ENCODE measurements at places on chromosomes 4 and X.
A peak's percentile ranks its signal among the peaks of the same experiment; 100 is the strongest.

DNA sequence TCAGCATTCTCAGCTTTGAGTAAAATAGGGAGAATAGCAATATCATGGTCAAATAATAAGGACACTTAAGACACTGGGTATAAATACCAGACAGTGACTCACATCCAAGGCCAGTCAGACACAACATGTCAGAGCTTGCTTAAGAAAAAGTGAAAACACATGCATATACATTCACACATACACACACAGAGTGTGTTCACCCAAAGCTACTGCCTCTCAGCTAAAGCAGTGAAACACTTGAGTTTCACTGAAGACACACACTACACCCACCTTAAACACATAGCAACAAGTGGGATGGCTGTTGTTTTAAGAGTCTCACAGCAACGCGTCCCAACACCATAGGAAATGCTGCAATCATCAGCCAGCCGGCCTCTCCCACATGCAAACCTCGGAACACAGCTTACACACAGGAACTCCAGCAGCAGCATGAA, 14.4 kb downstream of the SHROOM4 start:
- peak; percentile 67 for DNase-seq

DNA sequence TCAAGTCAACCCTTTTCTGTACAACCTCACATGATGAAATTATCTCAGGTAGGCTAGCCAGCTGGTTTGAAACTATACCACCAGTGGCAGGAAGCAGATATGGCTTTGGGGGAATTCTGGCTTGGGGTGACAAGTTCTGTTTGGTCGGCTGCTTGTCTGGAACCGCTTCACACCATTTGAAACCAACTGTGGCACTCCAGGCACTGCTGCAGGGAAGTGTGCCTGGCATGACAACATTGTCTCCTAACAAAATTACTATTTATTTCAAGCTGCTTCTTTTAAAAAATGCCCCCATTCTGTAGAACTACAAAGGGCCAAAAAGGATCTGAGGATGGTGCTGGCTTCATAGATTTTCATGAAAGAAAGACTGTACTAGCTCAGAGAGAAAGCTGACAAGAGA, 37.1 kb upstream of the GPM6B start:
- DNase-seq = no peak

DNA sequence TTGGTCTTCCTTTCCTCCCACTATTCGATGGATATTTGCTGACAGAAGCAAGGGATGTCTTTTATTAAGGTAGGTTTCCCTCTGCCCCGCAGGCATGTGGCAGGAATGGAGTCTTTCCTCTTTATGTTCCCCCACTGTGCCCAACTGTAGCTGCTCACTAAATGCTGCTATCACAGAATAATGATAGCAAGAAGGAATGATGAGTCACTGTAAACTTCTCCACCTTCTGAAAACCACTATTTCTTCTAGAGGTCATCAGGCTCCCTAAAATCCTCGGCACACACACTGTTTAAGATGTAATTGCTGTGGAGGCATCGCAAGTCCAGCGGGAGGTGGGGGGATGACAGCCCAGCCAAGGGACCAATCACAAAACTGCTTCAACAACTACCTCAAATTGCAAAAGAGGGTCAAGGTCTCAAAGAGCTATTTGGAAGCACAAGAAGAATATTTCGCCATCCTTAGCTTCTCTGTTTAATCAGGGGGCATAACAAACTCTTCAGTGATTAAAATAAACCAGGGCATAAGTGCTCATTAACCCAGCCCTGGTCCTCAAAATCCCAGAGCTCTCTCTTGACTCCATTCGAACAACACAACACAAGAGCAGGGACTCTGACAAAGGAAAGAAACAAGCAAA, 13.9 kb downstream of the QDPR start:
- DNase-seq = no peak

DNA sequence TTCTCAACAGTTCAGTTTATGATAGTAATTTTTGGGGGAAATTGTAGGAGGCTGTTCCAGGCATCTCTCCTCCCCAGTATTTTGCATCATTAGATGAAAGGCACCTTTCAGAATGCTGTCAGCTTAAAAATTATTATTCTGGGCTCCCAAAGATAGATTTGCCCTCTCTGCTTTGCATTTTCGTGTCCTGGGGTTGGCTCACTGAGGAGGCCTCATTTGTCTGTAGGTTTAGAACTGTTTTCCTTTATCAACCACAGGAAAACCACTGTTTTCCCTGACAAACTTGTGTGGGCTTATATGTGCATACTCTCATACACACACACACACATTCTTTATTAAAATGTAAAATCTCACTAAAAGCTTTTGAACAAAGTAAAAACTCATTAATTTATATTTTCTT, 197.2 kb upstream of the VCX3A start:
- no peak for DNase-seq

DNA sequence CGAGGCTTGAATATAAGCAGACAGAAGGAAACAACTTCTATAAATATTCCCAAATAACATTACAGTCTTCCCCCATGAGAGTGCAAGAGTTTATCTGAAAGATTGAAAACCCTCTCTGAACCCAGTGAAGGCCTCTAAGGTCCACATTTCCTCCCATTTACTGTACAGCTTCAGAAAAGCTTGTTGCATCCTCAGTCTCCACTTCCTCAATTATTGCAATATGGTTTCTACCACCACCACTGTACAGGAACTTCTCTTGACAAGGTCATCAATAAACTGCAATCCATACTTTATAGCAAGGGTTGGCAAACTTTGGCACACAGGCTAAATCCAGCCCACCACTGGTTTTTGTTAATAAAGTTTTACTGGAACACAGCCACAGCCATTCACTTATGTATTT, 239.0 kb downstream of the THOC2 start:
- no peak for DNase-seq

DNA sequence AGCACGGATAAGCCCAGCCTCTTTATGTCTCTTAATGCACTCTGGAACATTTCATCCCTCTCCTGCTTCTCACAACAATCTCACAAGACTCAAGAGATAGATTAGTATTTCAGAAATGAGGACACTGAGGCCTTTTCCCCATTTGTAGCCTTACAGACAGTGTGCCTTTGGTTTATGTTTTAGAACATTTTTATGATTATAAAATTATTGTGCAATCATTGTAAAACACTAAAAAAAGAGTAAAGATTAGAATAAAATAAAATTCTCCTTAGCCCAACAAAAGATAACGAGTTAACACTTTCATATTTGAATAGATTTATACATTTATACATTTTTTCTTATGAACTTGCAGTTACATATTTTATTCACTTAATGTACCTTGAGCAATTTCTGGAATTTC, 748.7 kb downstream of the TRIML1 start:
- no peak for DNase-seq

- DNase-seq = peak; percentile 58
Observed at GRCh38 chr4:165394275-165394674, 15.5 kb downstream of the CPE start.

- no peak for DNase-seq
Observed at GRCh38 chr4:28117084-28117682, 1256.5 kb downstream of the STIM2 start.

All from fibroblast of mammary gland (primary cell).